CD4-positive, alpha-beta T cell treated with Interferon alpha-2 for 1 hour (primary cell): ENCODE measurements at places on chromosomes 5 and 9.
A peak's percentile ranks its signal among the peaks of the same experiment; 100 is the strongest.

- DNase-seq = peak; percentile 39
Observed at GRCh38 chr9:68640421-68641089, 64.5 kb upstream of the PIP5K1B start.

GRCh38 chr9:70534061-70534460 lies 119.6 kb upstream of the KLF9 start:
- no peak for DNase-seq

DNA sequence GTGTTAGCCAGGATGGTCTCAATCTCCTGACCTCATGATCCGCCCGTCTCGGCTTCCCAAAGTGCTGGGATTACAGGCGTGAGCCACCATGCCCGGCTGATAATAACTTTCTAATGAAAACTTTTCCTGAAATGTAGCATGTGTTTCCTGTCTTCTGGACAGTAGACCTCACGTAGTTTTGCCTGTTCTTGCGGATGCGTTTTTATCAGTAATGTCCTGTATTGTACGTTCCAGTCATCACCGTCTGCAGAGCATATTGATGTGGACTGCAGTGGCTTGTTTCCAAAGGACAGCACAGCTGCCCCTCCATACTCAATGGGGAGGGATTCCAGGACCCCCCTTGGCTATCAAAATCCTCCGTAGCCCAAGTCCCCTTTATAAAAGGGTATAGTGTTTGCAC lies 12.8 kb downstream of the EXOC3 start:
- no peak for DNase-seq

DNA sequence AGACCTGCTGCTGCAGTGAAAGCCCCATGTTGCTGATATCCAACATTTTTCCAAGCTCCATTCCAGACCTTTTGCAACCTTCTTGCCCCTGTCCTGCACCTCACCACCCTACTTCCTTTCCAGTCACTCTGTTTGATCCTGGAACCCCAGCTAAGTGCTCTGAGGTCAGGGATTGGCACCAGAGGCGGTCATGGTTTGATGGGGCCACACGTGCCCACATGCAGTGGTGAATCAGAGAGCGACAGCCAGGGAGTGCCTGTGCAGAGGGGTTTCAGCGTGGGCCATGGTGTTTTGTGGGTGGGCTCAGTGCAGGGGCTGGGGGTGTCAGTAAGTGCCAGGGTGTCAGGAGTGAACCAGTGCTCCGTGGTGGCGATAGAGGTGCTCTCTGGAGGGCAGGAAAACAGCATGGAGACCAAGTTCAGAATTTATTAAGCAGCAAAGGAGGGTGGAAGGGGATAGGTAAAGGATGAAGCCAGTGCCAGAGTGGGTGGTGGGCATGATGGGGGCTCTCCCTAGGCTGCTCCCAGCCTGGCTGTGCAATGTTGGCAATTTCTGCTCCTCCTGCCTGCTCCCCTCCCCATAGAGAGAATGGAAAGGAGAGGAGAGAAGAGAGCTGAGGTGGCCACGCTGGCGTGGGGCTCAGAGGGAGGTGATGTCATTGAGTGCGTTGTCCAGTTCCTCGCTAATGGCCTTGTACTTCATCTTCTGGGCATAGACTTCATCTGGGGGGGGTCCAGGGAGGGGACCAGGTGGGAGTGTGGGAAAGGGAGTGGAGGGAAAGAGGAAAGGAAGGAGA lies 7.0 kb downstream of the TPM2 start:
- DNase-seq = no peak

- DNase-seq = no peak
Observed at GRCh38 chr5:10672146-10673016, 88.7 kb downstream of the DAP start.

DNA sequence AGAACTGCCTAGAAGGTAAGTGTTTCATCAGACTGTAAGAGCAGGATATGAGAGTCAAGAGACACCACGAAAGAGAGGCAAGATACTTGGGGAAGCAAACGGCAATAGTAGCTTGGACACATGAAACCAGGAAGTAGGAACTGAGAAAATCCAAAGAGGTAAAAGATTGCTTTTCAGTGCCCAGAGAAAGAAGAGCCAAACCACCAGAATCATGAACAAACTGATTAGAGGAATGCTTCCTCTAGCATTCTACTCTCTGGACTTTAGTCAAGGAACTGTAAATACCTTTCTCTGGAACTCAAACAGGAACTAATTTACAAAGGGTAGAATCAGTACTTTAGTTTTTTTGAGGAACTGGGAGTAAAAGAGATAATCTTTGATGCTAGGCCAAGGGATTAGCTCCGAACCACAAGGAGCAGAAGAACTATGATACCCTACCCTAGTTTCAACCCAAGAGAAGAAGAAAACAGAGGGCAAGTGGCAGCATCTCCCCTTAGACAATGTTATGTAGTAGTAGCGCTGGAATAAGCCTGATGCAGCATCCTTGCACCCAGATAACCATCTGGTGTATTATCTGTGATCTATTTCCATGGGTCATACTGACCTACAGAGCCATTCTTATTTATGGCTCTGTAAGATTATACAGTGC lies 41.3 kb downstream of the EFCAB9 start:
- DNase-seq = no peak

GRCh38 chr5:10786835-10787234 lies 25.8 kb upstream of the DAP start:
- no peak for DNase-seq

DNA sequence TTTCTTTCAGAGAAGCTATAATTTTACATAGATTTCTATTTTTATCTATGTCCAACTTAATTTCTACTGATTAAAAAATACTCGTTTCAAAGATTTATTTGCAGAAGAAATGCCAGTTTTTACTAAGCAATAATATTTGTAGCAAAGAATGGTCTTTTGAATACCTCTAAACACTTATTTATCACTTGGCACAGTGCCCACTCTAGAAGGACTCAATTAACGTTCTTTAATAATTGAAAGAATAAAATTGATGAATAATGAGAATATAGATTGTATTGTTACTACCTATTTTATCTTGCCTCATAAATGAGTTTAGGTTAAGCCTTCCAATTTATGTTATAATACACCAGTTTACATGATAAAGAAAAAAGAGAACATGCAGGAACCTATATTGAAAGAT lies 889.7 kb upstream of the CDH9 start:
- DNase-seq = no peak

GRCh38 chr9:129848712-129849441 lies 13.6 kb downstream of the USP20 start:
- no peak for DNase-seq

GRCh38 chr9:126420643-126421564 lies 94.3 kb downstream of the MVB12B start:
- DNase-seq = no peak

GRCh38 chr9:130830231-130830760 lies 4.8 kb upstream of the ABL1 start:
- DNase-seq = no peak

DNA sequence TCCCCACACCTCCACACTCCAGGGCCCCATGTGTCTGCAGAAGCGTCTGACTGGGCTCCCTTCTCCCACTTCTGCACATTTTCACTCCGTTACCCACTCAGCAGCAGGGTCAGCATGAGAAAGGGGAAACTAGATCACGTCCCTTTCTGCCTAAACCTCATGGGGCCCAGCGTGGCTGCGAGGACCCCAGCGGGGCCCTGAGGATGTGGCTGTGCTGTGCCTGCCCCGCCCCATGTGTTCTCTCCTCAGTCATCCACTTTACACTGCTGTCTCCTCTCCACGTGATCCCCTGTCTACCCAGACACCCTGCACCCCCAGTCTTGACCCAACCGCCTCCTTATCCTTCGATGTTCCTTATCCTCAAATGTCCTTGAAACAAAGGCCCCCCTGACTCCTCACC lies 59.8 kb upstream of the OTULINL start:
- no peak for DNase-seq

DNA sequence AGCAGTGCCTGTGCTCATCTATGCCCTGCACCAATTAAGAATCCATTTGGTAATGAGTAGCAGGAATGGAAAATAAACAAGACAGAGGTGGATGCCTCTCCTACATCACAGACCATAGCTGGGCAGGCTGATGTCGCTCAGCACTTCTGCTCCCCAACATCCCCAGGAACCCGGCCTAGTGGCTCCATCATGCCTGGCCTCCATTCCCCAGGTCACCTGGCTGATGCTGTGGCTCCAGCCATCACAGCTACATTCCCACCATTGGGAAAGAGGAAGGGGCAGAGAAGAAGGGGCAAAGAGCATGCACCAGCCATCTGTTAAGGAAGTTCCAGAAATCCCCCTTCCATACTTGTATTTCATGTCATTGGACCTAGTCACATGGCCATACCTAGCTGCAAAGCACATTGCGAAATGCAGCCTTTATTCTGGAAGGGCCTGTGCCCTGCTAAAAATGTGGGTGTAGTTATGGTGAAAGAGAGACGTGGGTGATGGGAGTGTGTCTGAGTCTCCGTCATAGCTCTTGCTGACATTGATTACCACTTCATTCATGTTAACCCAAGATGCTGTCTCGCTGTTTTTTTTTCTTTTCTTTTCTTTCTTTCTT lies 86.1 kb upstream of the ADAMTS2 start:
- DNase-seq = no peak

- DNase-seq = no peak
Observed at GRCh38 chr5:107558823-107559375, 111.8 kb downstream of the EFNA5 start.

GRCh38 chr5:14855366-14855765 lies 16.2 kb downstream of the ANKH start:
- no peak for DNase-seq

DNA sequence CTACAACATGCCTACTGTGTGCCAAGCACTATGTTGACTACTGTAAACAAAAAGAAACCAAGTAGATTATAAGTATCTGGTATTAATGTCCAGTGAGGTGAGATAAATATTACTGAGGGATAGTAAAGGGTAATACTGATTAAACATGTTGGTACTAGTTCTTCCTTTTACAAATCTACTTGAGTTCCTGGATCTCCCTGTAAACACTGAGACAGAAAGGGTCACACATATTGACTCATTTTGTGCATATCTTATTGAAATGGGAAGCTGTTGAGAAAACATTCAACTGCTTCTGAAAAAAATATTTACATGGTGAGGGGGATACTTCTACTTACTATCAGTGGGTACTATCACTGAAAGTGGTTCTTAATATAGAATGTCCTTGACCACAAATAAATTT lies 24.3 kb downstream of the EFNA5 start:
- no peak for DNase-seq

- no peak for DNase-seq
Observed at GRCh38 chr5:58451732-58452565, 7.9 kb downstream of the PLK2 start.

GRCh38 chr5:127959152-127959764 lies 124.3 kb upstream of the SLC12A2 start:
- DNase-seq = no peak

- no peak for DNase-seq
Observed at GRCh38 chr5:41649659-41650058, 139.3 kb upstream of the PLCXD3 start.

DNA sequence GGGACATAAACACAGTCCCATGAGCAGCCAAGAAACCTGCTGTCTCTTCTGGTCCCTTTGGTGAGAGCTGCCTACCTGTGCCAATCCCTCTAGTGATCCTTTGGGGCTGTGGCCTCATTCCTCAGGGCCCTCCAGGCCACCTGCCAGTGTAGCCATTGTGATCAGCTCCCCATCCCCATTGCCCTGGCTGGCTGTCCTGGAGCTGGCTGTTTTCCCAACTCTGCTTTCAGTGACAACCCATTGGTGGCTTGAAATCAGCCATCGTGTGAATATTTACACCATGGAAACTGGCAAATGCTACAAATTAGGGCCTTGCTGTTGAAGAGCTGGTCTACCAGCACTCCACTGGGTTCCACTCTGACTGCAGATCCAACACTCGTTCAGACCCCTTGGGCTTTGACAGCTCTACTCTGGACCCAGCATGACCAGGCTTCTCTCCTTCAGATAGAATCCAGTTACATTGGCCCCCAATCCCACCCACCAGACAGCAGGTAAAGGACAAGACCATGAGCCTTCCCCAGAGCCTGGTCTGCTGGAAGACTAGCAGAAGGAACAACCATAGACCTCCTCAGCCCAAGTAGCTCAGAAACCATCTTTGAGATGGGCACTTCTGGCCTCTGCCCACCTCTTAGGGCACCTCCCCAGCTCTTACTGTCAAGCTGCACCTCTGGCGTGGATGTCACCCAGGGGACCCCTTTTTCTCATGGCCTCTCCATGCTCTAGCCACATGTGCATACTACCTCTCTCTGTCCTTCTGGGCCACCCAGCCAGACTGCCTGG lies 69.2 kb upstream of the NEK6 start:
- no peak for DNase-seq

- no peak for DNase-seq
Observed at GRCh38 chr5:179265514-179266290, 79.6 kb downstream of the ADAMTS2 start.

GRCh38 chr5:9536717-9537116 lies 9.2 kb downstream of the SEMA5A start:
- DNase-seq = no peak

DNA sequence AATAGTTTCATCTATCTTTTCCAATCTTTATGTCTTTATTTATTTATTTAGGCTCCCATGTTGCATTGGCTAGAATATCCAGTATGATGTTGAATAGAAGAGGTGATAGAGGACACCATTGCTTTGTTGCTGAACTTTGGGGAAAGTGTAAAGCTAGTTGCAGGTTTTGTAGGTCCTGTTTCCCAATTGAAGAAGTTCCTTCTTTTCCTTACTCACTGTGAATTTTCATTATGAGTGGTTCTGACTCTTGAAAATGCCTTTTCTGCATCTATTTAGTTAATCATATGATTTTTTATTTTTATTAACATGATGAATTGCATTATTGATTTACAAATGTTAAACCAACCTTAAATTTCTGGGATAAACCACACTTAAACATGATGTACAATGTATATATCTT lies 58.9 kb upstream of the NR3C1 start:
- no peak for DNase-seq

DNA sequence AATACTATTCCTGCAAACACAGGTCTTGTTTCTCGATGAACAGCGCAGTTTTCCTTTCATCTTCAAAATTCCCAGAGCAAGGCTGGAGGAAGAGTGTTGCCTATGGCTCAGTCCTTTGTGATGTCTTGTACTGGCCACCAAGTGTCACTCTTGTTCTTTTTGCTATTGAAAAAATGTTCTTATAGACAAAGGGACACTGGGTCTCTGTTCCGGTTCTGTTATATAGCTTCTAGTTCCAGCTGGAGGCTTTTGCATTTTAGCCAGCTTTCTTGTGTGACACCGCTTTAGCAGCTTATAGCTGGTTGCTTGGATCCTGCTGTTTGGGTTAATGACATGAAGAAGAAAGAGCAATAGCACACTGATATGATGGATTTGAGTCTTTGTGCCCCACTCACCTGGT lies 343.7 kb upstream of the KCNN2 start:
- no peak for DNase-seq

DNA sequence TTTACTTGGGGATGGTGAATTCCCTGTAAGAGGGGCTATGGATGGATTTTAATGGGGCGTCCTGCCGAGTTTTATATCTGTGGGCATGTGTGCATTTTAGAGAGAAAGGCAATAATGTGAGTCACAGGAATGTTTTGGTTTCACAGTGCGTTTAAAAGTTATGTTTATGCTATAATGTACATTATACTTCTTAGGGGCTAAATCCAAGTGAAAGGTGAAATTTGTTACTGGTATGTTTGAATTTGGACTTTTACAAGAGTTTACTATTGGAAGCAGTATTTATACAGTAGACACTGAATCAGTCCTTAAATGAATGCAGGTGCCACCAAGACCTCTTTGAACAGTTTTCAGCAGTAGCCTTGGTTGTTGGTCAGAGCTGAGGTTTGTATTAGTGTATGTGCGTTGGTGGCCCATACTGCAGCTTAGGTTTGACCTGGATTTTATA lies 5.6 kb downstream of the JMY start:
- no peak for DNase-seq

- no peak for DNase-seq
Observed at GRCh38 chr5:154850255-154851062, at the start of gene FAXDC2. FAXDC2 (minus strand) TSS chr5:154850603; CDS start chr5:154838178, 12,425 bp downstream.
